ENCODE measurements at places on chromosomes 12 and 14.

DNA sequence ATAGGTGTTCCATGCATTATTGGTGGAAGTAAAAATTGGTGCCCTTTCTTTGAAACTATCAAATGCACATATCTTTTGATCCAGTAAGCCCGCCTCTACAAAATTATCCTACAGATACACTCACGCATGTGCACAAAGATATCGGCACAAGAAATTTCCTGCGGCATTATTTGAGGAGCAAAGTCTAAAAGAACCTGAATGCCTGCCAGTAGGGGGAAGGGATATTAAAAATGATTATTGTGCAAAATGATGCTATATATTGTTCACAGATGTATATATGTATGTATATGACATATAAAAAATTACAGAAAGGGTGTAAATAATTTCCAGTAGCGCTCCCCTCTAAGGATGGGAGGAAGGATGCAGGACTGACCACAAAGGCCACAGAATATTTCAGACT, 24.7 kb upstream of the ADIPOR2 start:
- no peak for DNase-seq

DNA sequence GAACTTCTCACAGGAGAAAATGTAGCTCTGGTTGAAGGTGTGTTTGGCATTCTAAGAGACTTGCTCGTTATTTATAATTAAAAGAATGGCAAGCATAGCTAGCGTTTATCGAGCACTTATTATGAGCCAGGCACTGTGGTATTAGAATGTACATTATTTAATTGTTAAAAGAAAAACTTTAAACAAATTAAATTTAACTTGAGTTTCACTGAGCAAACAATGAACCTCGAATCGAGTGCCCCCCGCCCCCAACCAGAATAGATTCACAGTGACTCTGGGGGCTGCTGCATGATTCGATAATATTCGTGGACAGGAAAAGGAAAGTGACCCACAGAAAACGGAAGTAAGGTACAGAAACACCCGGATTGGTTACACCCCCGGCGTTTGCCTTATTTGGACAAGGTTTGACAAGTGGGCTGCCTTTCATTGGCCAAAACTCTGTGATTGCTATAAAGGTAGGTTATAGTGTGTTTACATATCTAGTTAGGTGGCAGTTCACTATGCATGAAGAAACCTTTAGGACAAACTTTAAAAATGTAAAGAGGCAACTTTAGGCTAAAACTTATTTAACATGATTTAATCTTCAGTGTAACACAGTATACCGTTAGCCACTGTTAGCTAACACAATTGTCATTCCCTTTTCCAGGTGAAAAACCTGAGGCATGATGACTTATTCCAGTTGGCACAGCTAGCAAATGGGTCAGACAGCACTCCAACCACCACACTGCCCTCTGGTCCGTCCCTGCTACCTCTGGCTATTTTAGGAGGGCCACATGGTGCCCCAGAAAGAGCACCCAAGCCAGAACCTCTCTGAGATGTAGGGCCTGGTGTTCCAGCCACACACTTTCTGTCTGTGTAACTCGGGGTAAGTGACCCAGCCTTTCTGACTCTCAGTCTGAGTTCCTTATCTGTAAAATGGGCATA, 7.1 kb downstream of the SCNN1A start:
- no peak for DNase-seq

DNA sequence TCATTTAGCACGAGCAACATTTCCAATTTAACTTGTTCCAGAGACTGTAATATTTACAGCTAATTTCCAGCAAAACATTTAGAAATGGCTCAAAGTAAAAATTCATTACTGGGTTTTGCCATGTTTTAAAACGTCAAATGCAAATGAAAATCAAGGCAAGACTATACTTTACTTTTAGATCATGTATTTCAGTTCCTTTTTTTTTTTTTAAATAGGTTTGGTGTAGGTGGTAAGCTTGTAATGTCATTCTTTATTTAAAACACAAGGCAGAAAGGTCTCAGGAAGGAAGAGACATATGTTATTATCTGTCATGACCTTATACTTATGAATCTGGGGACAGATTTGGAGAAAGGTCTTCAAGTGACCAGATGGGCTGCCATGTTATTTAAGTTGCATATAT, 54.1 kb downstream of the GRIP1 start:
- DNase-seq = no peak

- DNase-seq = no peak
Measured at GRCh38 chr12:92402415-92402814, 256.8 kb upstream of the BTG1 start.

- DNase-seq = no peak
Measured at GRCh38 chr12:60872850-60873713, 1277.3 kb downstream of the SLC16A7 start.

DNA sequence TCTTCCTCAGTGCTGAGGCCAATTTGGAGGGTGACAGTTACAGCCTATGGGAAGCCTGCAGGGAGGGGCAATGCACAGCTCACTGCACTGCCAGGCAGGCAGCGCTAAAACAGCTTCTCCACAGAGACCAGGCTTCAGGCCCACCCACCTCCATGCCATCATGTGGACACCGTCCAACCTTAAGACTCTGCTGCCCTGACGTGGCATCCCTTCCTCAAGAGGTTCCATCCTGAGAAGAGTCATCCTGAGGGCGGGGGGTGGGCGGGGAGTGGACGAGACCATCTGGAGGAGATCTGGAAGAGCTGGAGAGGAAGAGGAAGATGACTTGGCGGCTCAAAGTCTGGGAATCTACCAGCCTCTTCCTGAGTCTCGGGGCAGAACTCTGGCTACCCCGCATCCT, 8.4 kb upstream of the ACVRL1 start:
- no peak for DNase-seq

- DNase-seq = no peak
Measured at GRCh38 chr12:108525681-108526080, 10.6 kb downstream of the FICD start.

GRCh38 chr12:18165889-18166288, 75.9 kb upstream of the RERGL start:
- no peak for DNase-seq

DNA sequence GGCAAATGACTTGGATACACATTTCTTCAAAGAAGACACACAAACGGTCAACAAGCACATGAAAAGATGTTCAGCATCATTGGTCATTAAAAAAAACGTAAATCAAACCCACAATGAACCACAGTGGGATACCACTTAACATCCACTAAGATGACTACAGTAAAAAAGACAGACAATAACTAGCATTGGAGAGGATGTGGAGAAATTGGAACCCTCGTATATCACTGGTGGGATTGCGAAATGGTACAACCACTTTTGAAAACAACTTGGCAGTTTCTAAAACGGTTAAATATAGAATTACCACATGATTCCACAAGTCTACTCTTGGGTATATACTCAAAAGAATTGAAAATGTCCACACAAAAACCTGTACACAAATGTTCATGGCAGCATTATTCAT, 25.2 kb upstream of the PPFIBP1 start:
- no peak for DNase-seq
